Hematopoietic multipotent progenitor cell treated with erythropoietin and hydrocortisone succinate and interleukin-3 and kit ligand, for 4 days (in vitro differentiated cells): ENCODE measurements at places on chromosomes 5 and 9.

- no peak for DNase-seq
These were observed 167.0 kb upstream of the DMRTA1 start for GRCh38 chr9:22279636-22280035.

DNA sequence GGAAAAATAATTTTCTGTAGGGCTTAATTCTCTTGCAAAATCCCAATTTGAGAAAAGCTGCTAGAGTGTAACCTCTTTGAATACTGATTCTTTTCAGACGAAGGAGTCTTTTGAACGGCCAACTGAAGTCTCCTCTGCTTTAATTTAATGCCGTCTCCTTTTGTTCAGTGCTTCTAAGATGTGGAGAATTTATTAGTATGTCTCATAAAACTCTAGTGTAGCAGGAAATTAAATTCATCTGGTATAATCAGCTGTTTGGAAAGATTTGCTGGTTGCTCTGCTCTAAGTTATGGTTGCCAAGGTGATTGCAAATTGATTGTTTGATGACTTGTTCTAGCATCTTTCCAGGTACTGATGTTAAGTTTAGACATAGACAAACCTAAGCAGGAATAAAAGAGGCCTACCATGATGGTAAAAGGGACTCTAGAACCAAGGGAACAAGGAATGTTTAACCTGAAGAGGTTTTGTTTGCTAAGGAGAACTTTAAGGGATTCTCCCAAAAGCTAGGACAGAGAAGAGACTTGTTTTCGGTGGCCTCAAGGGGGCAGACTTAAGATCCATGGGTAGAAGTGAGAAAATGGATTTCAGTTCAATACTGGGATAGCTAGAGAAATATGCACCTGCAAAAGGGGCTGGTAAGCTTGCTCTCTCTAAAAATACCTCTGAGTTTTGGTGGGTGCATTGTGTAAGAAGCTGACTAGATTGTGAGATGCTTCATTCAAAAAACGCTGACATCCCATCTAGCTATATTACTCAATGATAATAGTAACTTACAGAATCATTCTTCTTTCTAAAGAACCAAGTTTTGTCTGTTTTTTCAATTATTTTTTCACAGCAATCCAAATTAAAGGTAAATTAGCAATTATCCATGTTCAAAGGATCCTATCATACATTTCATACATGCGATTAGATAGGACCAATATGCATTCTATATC is 5.7 kb upstream of the ADRB2 start:
- peak; percentile 57 for DNase-seq

DNA sequence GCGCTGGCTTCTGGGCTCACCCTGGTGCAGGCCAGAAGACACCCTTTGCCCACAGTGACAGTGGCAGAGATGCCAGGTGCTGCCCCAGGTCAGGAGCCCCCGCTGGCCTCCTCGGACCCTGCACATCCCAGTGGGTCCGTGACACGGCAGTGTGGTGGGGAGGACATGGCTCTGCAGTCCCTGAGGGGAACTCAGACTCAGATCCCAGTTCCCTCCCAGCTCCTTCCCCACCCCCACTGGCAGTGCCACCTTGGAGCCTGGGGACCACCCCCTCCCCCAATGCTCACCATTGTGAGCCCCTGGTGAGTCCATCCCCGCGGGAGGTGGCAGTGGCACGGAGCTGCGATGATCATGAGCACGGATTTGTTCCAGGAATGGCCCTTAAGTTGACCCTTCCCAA is 562 bp upstream of the CCDC187 start:
- DNase-seq, result no peak

- no peak for DNase-seq
These were observed 4.8 kb upstream of the HOMER1 start for GRCh38 chr5:79518718-79519117.

DNA sequence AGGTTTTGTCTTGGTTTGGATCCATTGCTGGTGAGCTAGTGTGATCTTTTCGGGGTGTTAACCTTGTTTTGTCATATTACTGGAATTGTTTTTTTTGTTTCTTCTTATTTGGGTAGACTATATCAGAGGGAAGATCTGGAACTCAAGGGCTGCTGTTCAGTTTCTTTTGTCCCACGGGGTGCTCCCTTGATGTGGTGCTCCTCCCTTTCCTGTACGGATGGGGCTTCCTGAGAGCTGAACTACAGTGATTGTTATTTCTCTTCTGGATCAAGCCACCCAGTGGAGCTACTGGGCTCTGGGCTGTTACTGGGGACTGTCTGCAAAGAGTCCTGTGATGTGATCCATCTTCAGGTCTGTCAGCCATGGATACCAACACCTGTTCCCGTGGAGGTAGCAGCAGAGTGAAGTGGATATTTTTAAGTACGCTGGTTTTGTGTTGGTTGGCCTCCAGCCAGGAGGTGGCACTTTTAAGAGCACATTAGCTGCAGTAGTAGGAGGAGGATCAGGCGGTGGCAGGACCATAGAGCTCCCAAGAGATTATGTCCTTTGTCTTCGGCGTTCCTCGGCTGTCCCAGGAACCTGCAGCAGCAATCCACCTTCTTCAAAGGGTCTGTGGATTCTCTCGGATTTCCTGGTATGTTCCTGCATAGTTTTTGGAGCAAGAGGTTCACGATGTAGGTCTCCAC is 27.2 kb downstream of the SCAMP1 start:
- no peak for DNase-seq
